ENCODE measurements at places on chromosomes 7 and 10. TPM values are rescaled to one million over a fixed set of nuclear protein-coding genes. Genes with fewer than 3 reads are reported as not detected.

Gene NEBL
- 8.4 TPM for total RNA-seq

Gene KCNIP2
- total RNA-seq = 2.2 TPM

GRCh38 chr7:148670374-148670773 is 28.3 kb upstream of the CUL1 start:
- no peak for DNase-seq

GRCh38 chr10:64573623-64574325 is 1052.6 kb downstream of the REEP3 start:
- DNase-seq = no peak

Data from neural crest cell (in vitro differentiated cells).